Cerebellar cortex (tissue), 1 donor: ENCODE measurements at places on chromosomes 6 and 20.

GRCh38 chr6:135738636-135739035, 112.9 kb upstream of the PDE7B start:
- DNase-seq: no peak

GRCh38 chr6:104558746-104559145, 301.0 kb downstream of the HACE1 start:
- no peak for DNase-seq

DNA sequence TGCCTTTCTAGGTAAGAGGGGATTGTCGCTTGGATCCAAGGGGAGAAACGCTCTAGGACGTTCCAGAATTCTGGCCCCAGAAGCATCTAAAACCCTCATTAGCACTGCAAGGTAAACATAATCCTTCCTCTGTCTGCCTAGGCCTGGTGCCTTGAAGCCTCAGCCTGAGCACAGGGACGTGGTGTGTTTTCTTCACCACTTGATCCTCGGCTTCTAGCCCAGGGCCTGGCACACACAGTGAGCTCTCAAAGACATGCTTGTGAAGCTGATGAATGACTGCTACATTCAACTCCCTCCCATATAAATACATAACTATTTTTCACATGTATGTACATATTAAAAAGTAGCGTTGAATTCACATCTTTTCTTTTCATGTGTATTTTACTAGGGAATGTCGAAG, 100.3 kb downstream of the ISM1 start:
- no peak for DNase-seq

- no peak for DNase-seq
Measured at GRCh38 chr20:38617011-38617829, 15.6 kb downstream of the ARHGAP40 start.

DNA sequence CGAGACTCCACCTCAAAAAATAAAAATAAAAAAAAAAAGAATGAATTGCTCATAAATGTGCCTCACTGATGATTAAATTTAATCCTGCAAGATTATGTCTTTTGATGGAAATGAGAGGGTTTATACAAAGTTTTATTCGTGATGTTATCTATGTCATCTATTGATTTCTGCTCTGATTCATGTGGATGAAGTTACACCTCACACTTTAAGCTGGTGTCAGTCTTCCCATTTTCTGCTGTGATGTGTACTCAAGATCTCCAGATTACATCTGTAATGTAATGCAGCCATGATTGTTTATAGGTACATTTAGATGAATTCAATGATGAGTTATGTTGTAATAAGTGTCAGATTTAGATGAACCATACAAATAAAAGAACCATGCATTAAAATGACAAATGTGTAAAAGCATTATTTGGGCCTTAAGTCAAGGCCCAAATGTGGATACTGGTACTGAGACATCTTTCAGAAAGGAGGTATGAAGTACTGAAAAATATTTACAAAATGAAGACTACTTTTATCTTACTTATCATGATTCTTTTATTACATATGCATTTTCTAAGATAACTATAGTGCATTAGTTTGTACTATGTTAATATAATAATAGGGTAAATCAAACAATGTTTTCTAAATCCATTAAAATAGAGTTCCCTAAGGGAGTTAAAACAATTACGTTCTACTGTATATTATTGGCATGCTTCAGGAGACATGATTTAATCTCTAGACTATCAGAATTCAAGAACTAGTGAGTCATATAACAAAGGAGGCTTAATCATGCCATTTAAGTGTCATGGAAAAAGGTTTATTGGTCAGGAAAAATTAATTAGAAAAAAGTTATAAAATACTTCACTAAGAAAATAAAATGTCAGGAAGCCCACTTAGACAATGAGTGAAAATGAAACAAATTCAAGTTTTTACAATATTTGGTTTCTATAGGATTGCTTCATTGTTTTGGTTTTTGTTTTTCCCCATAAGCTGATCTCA, 34.5 kb downstream of the HCRTR2 start:
- DNase-seq: no peak

GRCh38 chr6:24844061-24844460, 45.3 kb upstream of the ARMH2 start:
- DNase-seq: no peak

- DNase-seq: no peak
Measured at GRCh38 chr6:74287932-74288331, 591.9 kb downstream of the CD109 start.

- no peak for DNase-seq
Measured at GRCh38 chr6:122799916-122800686, 11.0 kb downstream of the SMPDL3A start.

GRCh38 chr20:49785149-49785851, 27.3 kb upstream of the SLC9A8 start:
- DNase-seq: no peak

DNA sequence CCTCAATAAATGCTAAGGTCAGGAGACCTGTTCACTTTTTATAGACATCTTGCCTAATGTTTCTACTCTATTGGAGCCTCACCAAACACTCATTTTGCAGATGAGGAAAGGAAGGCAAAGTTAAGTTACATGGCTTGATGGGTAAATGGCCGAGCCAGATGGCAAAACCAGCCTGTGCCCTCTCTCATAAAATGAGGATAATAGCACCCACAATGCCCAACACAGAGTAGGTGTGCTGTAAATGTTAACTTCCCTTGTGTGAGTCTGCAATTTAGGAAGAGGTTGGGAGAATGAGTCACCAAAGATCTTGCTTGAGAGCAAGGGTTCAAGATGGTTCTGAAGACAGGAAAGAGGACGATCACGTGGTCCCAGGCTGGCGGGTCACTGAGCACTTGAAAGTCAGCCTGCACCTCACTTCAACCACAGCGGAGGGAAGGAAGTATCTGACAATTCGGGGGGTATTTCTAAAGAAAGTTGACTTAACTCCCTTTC, 3.3 kb downstream of the KCNK5 start:
- DNase-seq: no peak

- no peak for DNase-seq
Measured at GRCh38 chr20:17529586-17529985, 1.6 kb downstream of the BFSP1 start.

GRCh38 chr6:100751590-100751989, 129.5 kb downstream of the ASCC3 start:
- no peak for DNase-seq

- DNase-seq: no peak
Measured at GRCh38 chr6:25002326-25003091, 66.7 kb upstream of the RIPOR2 start.

DNA sequence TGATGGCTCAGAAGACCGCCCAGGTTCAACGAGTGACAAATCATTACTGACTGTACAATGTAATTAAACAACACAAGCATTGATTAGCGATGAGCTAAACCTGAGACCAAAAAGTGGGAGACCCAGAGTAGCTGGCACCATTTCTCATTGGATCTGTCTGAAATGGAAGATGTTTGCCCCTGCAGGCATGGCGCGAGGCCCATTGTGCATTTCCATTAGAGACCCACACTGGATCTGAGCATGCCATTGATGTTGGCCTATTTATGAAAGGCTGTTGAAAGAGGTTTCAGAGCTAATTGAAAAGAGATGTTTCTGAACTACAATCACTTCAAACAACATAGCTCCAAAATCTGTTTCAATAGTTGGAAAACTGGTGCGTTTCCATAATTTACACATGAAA, 196.7 kb downstream of the TFAP2B start:
- no peak for DNase-seq

DNA sequence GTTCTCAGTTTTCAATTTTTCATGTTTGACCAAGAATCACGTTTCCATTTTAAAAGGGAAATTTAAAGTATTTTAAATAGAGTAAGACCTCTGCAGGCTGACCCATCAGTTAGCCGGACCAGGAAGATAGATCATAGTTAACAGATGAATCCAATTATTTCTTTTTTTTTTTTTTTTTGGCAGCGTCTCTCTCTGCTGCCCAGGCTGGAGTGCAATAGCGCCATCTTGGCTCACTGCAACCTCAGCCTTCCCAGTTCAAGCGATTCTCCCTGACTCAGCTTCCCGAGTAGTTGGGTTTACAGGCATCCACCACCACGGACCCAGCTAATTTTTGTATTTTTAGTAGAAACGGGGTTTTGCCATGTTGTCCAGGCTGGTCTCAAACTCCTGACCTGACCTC, 256.7 kb upstream of the CNR1 start:
- DNase-seq: no peak

- DNase-seq: no peak
Measured at GRCh38 chr6:71080826-71081225, 124.0 kb upstream of the B3GAT2 start.

DNA sequence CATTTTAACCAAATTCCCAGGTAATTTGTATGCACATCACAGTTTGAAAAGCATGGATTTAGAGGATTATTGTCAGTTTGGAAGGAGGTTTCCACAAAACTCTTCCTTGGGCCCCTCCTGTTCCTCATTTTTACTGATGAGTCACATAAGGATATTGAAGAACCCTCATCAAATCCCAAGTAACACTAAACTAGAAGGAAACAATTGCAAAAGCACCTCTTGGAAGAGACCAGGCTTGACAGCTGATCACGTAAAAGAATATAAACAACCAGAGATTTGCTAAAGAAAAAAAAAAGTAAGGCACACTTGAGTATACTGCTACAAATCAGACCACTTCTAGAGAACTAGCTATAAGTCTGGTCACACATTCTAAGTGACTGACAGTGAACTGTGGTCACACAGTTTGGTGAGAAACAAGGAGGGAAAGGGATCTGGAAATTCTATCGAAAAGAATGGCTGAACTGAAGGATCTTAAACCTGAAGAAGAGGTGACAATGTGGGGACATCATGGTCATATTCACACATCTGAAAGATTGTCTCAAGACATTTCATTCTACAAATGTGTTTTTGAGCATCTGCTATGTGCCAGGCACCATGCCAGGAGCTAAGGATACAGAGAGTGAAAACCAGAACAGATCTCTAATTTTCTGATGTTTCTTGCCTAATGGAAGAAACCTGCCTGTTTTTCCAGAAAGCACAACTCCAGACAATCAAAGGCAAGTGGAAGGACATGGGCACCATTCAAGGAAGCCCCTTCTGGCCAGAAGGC, 24.1 kb downstream of the ZHX3 start:
- peak; percentile 74 for DNase-seq

GRCh38 chr20:35702824-35703695, 3.9 kb downstream of the ROMO1 start:
- DNase-seq: peak; percentile 13
